ENCODE measurements at places on chromosomes 11 and 22. TPM values are rescaled to one million over a fixed set of nuclear protein-coding genes. Genes with fewer than 3 reads are reported as not detected.

- no peak for DNase-seq
Measured at GRCh38 chr11:16783321-16783801, 44.9 kb downstream of the C11orf58 start.

Gene FGF19
- polyA plus RNA-seq = 0.50 TPM

Gene MS4A6E
- polyA plus RNA-seq = not detected

Gene ST14
- 43.1 TPM for polyA plus RNA-seq

- no peak for DNase-seq
Measured at GRCh38 chr11:43327987-43328386, 16.2 kb downstream of the API5 start.

GRCh38 chr11:92667486-92668152 lies 301.8 kb upstream of the MTNR1B start:
- no peak for DNase-seq

Gene OSM
- 0.37 TPM for polyA plus RNA-seq

- no peak for DNase-seq
Measured at GRCh38 chr11:83054904-83055380, 16.8 kb downstream of the RAB30 start.

Gene NTM
- 40.5 TPM for polyA plus RNA-seq

Gene OR52I1
- not detected for polyA plus RNA-seq

Gene SMTNL1
- polyA plus RNA-seq = 0.28 TPM

GRCh38 chr11:45665206-45665932 lies at the start of gene CHST1:
TSS of gene CHST1 (minus strand) at chr11:45665622. CDS start at chr11:45650923, 14,699 bp downstream.
- no peak for DNase-seq

DNA sequence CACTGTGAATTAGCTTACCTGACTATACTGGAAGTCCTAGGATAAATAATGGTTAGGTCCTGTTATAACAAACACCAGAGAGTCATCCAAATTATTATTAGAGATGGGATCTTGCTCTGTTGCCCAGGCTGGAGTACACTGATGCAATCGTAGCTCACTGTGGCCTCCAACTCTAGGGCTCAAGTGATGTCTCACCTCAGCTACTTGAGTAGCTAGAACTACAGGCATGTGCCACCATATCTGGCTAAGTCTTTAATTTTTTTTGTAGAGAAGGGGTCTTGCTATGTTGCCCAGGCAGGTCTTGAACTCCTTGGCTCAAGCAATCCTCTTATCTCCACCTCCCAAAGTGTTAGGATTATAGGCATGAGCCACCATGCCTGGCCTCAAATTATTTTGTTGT lies 37.2 kb downstream of the OSBP start:
- no peak for DNase-seq

GRCh38 chr22:49532869-49533802 lies 294.5 kb downstream of the BRD1 start:
- DNase-seq = no peak

GRCh38 chr22:41768430-41768829 lies 32.0 kb upstream of the CCDC134 start:
- no peak for DNase-seq

DNA sequence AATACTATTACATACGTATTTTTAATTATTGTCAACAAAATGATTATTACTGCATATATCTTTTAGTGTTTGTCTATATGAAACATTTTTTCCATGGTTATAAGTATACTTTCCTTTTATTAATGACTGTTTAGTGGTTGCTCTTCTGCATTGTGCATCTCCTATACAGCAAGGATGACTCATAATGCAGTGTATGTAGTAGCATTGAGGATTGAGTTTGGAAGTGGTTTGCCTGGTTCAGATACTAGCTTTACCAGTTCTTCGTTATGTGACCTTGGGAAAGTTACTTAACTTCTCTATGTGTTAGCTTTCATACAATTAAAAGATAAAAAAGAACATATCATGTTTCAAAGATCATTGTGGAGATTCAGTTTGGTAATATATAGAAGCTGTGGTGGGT lies 44.1 kb downstream of the CHORDC1 start:
- DNase-seq = no peak

DNA sequence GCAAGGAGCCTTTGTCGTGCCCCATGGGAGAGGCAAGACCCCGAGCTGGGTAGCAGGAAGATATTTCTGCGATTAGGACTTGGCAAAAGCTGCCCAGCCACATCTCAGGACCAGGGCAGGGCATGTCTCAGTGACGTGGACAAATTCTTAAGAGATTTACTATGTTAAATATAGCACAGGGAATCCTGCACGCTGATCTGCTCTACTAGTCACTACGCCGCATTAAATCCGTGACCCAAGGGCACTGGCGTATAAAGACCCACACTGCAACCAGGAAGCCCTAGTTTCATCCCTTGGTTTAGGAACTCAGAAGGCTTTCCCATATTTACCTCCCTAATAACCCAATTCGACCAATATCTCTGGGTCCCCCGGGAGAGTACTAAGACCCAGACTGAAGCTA lies 35.1 kb downstream of the AP1B1 start:
- no peak for DNase-seq

GRCh38 chr11:88100151-88100550 lies 75.1 kb downstream of the RAB38 start:
- DNase-seq = no peak

DNA sequence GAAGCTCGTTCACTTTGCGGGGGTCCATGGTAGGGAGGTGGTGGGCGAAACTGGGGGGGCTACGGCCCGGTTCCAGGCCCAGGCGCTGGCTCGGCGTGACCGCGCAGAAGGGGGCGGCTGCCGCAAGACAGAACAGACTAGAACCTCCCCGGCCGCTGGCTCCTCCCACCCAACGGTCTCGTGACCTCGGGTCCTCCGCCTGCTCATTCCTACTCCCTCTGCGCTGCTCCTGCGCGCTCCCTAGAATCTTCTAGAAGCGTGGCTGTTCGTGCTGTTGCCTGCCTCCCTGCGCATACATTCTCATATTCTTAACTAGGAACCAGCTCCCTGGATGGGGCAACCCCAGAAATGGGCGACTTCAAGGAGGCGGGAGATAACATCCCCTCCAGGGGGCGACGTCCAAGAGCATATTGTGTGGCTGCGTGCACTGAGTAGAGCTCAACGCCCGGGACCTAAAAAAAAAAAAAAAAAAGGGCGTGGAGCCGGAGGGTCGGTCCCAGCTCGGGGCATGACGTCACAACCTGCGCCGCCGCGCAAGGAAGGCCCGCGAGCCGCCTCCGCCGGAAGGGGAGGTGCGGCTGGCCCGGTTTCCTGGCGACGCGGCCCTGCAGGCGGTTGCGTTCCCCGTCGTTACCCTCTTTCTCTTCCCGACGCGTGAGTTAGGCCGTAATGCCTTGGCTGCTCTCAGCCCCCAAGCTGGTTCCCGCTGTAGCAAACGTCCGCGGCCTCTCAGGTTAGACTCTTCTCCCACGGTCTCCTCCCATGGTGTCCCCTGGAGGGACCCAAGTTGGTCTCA lies at the start of the genes ST13 and XPNPEP3:
TSS of gene ST13 (minus strand) at position 127 of the 796 bp plus-strand sequence. CDS start at position 28, 99 bp downstream.
TSS of gene XPNPEP3 (plus strand) at position 636 of the 796 bp plus-strand sequence. CDS start at position 670, 34 bp downstream.
- DNase-seq = peak; percentile 94

GRCh38 chr11:79170321-79170720 lies 270.5 kb downstream of the TENM4 start:
- DNase-seq = no peak

GRCh38 chr22:24444729-24445466 lies 17.5 kb downstream of the ADORA2A start:
- DNase-seq = no peak

- DNase-seq = no peak
Measured at GRCh38 chr22:23380230-23380573, 199.9 kb downstream of the IGLL1 start.

DNA sequence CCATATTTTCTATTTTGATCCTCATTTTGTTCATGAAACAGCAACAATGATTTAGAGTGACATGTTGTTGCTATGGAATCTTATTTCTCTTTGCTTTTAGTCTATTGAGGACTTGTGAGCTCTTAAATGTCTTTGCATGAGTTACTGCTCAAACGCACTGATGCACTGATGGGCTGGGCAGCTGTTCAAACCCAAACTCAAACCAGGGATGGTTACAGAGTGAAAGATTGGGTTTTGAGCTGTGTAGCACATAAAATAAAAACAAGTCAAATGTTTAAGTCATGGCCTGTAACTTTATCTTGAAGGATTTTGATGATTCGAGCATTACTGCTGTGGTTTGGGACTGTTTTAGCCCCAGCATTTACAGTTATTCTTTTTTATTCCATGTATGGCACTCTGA lies 20.1 kb upstream of the NCAM1 start:
- DNase-seq = no peak

- DNase-seq = no peak
Measured at GRCh38 chr22:27318516-27318915, 483.0 kb downstream of the MN1 start.

DNA sequence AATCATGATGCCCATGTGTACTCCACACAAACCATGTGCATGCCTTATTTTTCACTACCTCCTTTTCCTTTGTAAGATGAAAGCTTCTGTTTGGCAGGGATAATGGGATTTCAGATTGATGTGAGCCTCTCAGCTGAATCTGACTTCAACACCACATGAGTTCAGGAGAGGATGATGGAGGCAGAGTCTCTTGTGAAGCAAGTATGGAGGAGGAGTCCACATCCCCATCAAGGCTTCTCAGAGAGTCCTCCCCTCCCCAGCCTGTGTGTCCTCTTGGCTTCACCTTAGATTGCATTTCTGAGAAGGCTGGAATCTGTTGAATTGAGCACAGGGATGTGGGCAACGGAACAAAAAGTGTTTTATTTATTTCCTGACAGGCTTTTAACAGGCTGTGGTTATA lies 370.4 kb downstream of the FAT3 start:
- no peak for DNase-seq

GRCh38 chr22:40413873-40414272 lies 43.5 kb downstream of the SGSM3 start:
- DNase-seq = no peak

DNA sequence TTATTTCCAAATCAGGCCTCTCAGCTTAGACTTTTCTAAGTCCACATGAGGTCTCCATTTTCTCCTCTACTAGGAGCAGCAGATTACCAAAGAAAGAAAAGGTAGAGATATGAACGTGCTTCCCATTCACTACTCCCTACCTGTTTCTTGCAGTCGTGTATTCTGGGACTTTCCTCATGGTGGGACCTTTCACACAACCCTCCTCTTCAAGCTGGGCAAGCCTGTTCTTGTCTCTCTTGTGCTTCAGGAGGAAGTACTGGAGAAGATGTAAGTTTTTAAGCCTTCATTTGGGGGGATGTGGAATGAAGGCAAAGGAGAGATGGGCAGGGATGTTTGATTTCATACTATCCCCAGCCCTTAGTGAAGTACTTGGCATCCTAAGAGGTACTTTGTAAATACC lies 128.8 kb upstream of the SESN3 start:
- DNase-seq = no peak

DNA sequence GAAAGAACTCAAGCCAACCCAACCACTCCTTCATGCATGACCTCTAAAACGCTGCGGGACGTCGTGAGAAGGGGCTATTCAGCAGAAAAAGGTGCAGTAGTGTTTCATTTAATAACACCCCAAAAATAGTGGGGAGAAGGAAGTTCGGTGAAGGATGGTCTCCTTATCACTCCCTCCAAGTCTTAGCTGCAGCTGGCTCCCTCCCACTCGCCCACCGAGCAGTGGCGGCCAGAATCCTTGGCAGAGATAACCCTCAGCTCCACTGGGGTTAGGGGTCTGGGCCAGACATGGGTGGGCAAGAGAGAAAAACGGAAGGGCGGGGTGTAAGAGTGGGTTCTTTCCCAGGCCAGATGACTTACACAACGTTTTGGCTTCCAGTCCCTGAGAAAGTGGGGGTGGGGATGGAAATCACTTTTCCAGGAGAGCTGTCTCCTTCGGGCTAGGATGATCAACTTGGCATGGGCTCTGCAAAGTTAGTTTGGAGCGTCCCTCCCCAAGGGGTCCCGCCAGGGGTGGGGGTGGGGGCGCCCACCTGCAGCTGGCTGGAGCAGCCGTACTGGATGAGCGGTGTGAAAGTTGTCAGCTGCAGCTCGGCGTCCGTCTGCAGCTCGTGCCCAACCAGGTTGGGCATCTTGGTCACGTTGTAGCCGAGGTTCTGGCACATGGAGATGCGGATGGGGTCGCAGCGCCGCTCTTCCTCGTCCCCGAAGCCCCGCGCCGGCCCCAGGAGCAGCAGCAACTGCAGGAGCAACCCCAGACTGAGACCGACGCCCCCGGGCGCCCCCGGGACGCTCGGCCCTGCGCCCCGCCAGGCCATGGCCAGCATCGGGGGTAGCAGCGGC lies 705 bp downstream of the FZD4 start:
- DNase-seq = no peak

DNA sequence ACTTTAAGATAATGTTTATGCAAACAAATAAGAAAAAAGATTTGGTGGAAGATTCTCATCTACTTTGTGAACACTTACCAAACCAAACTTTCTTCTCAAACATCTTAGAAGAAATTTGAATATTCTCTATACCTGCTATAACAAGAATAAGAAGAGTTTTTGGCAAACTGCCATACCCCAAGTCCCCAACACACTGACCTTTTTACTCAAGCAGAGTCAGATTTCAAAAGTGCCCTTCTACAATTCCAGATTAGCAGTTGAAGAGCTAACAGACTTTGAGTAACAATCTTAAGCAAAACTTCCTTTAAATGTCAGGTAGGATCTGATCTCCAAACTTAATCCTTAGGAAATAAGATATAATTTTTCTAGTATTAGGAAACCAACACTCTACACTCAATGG lies 33.9 kb downstream of the TSG101 start:
- no peak for DNase-seq

Gene XNDC1N
- 10.8 TPM for polyA plus RNA-seq

- DNase-seq = no peak
Measured at GRCh38 chr11:87493516-87493915, 455.8 kb downstream of the TMEM135 start.

DNA sequence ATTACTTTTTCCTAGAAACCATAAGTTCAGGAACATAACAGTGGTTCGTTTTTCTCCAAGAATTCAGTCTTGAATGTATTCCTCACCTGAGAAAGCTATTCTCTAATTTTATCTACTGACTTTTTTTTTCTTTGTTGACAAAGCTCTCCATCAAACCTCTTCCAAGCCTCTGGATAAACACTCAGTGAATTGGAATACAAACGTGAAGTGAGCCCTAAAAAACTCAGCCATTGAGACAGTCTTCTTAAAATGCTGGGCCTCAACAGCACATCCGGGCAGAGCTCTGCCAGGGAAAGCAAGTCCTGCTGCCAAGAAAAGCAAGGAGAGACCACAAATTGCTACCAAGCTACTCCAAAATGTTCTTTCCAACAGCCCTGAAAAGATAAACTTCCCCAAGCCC lies 7.7 kb upstream of the SLC1A2 start:
- no peak for DNase-seq

GRCh38 chr11:77450227-77450626 lies 23.7 kb downstream of the PAK1 start:
- no peak for DNase-seq

Gene OR2AG2
- 0.09 TPM for polyA plus RNA-seq

- DNase-seq = no peak
Measured at GRCh38 chr11:98040061-98040808, 980.5 kb upstream of the CNTN5 start.

All from renal cortex interstitium (tissue), 15 donors.